ENCODE measurements at places on chromosomes 4 and X.
A peak's percentile ranks its signal among the peaks of the same experiment; 100 is the strongest.

DNA sequence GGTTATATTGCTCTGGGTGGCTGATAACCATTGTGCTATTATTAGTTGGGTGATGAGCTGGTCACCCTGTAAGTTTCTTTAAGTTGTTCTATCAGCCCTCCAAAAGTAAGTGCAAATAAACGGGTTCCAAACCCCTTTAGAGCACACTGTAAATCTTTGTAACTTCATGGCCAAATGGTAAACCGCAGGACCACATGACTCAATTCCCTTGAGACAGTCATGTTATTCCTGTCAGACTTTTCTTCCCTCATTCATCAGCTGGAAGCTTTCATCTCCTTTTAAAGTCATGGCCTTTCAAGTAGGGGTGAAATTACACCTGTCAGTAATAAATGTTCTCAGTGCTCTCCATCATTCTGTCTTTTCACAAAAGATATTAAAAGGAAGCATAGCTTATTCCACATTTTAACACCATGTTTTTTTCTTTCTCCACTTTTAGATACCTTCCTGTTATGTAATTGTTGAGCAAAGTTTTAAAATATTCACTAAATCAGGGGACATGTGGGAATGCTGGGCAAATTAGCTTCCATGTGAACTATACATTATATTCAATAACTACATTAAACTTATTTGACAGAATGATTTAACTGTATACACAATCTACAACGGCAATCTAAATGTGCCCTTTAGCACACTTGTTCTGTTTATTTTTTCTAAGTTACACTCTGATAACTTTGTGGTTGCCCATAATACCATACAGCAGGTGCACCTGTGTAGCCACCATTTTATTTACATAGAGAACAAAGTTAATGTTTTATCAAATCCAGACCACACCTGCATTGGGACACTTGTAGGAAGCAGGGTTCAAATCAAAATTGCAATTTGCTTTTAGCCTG lies 275.5 kb downstream of the CFAP299 start:
- DNase-seq = peak; percentile 49

DNA sequence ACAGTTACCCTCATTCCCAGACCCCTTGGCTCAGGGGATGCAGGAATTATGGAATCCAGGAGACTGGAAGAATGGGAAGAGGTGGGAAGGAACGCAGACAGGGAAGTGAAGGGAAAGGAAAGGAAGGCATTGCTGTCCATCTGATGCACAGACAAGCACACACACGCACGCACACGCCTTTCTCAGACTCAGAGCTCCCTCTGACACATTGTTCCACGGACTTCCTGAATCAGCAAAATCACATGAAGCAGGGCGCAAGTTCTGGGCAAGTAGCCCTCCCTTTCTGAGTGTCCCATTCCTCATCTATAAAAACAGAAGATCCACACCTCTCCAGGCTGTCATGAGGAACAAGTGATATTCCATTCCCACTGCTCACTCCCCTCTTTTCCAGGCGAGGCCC lies 13.2 kb downstream of the IQSEC2 start:
- no peak for DNase-seq

DNA sequence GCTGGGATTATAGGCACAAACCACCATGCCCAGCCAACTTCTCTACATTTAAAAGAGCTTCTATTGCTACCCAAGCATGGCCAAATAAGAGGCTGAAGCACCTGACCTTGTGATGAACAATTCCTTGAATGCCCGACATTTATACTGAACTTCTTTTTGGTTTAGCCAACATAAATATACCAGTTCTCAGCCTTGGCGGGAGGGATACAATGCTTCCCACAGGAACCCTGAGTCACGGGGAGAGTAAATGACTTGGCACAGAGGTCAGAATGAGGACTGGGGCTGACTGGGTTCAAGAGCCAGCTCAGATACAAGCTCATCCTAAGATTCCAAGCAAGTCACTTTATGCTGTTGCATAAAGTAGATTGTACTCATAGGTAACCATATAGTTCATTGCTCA lies 6.1 kb downstream of the HOPX start:
- no peak for DNase-seq

GRCh38 chr4:28868841-28869240 lies 1851.3 kb upstream of the PCDH7 start:
- no peak for DNase-seq

GRCh38 chrX:40580537-40581335 lies at the start of gene ATP6AP2:
Gene ATP6AP2 (plus strand): TSS chrX:40580970. CDS start chrX:40581066, 96 bp downstream.
- DNase-seq = peak; percentile 96

DNA sequence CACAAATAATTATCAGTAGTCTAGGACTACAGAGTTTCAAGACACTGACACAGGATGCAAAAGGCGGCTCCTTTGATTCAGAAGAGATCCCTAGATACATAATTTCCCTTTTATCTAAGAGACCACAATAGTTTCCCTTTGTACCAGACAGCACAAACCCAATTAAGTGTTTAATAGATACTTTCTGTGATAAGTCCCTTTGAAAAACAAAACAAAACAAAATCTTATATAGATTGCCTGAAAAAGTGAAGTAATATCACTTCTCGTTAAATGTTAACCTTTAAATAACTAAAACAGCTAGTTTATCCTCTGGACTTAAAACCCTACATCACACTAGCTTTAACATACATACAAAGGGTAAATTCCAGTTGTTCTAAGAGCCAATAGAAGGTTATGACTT lies 49.9 kb downstream of the APBB2 start:
- no peak for DNase-seq

DNA sequence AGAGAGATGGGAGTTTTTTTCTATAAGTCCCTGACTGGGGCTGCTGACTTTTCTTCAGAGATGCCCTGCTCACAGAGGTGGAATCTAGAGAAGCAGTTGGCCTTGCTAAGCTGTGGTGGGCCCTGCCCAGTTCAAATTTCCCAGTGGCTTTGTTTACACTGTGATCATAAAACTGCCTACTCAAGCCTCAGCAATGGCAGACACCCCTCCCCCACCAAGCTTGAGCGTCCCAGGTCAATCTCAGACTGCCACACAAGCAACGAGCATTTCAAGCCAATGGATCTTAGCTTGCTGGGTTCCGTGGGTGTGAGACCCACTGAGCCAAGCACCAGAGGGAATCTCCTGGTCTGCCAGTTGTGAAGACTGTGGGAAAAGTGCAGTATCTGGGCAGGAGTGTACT lies 199.8 kb upstream of the WDFY3 start:
- no peak for DNase-seq

DNA sequence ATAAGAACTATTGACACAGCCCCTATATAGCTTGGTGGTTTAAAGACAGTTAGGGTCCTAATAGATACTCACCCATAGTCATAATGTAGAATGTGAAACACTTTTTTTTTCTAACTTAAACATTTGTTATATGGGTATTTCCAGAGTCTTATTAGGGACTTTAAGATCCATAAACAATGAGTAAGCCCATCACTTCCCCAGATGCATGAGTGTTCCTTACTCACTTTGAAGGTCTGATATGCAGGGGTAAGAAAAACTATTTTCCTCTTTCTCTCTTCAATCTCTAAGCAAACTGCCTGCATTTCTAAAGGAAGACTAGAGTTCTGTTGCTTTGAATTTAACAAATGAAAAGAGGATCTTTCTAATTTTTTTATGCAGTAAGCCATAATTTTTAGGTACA lies 443.6 kb upstream of the PITX2 start:
- DNase-seq = no peak

- DNase-seq = no peak
Measured at GRCh38 chrX:154294791-154295574, at the start of gene TEX28. Gene TEX28 (minus strand): TSS chrX:154295124. CDS start chrX:154292117, 3,007 bp downstream.

GRCh38 chr4:143341186-143341755 lies 4.6 kb downstream of the GAB1 start:
- no peak for DNase-seq

DNA sequence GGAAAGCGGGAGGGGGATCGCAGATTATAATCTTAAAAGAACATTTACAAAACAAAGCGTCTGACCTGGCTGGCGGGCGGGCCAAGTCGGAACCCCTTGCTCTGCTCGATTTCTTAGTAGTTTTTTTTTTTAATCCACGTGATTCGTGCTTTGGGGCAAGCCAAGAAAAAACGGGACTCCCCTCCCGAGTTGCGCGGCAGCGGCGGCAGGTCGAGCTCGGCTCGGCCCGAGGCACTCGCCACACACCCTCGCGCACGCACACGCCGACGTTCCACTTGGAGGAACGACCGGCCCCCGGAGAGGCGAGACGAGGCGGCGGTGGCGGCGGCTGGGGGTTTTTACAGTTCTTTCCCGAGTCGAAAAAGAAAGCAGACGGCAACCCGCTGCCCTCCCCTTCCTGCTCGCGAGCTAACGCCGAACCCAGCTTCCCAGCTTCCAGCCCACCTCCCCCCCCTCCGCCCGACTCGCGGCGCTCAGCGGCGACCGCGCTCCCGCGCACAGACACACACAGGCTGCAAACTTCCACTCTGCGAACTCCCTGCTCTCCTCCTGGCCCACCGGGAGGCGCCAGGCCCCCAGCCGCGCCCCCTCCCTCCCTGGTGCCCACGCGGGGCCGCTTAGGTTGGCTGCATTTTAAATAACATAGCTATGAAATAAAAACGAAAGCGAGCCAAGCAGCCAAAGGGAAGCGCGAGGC lies 1.2 kb downstream of the BCOR start:
- peak; percentile 49 for DNase-seq

GRCh38 chr4:73991742-73992000 lies 3.7 kb upstream of the PPBP start:
- no peak for DNase-seq

DNA sequence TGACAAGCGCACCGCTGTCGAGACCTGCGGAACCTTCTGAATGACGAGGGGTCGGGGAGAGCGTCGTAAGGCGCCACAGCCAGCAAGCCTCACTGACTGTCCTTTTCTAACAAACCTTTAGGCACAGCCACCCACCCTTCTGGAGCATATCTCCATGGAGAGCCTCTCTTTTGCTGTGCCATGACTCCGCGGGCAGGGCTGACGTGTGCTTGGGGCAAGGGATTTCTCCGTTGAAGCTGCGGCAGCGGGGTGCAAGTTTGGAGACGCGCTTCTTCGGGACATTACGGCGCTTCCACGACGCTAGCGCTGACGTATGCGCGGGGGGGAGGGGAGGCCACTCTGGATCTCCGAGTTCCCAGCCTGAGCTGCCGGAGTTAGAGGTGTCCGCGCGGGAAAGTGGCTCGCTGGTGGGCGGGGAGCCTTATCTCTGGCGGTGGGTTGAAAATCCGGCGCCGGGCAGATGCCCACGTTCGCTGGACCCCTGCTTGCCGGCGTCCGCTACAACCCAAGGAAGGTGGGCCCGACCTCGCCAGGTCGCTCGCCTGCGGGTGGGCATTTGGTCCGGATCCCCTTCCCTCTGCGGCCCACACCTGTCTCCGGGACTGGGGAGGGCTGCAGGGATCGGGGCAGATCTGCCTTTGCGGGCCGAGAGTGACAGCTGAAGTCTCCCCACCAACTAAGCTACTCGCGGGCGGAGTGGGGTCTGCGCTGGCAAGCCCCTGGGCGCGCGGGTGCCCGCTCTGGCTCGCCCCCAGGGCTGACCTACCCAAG lies 543 bp upstream of the SLC10A7 start:
- peak; percentile 93 for DNase-seq

DNA sequence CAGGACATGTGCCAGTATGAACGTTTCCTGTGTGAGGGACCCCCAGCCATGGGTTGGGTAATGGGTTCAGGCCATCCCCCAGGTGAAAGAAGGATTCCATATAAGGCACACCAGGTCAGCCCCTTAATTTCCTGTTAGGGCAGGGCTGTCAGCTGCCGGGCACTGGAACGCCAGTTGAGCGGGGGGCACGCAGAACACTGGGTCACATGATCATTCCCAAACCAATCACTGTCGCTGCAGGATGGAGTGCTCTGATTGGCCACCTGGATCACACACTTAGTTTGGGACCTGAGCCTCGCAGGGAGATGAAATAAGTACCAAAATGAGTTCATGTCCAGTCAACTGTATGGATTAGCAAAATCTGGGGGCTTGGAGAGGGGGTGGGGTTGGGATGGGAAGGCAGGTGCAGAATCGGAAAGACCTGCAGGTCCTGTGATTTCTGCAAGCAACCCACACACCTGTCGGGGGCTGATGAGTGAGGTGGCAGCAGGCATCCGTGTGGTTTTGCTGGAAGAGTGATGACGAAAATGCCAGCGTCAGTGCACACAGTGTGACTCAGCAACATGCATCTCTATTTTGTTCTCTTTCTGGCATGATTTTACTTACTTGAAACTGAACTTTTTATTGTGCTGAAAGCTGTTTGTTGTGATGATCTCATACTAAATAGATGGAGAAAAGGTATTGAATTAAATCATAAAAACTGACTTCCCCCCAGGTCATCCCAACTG lies 32.2 kb downstream of the RNF212 start:
- no peak for DNase-seq

GRCh38 chr4:112279025-112279881 lies 6.5 kb downstream of the TIFA start:
- DNase-seq = peak; percentile 46

DNA sequence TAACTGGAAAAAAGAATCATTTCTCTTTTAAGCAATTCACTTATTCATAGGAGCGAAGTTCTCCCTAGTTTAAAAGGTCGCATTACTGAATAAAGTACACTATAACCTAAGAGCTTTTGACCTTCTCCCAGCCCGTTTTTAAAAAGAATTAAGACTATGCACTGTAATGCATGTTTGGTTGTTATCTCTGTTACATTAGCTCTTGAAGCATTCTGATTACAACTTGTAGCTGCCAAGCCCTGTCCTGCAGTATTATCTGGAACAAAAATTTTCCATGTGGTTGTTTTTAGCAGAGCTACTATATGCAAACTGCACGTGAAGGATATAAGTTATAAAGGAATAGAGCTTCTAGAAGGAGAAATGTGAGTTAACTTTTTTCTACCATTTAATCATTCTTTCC lies 8.1 kb downstream of the GAB1 start:
- DNase-seq = peak; percentile 85

DNA sequence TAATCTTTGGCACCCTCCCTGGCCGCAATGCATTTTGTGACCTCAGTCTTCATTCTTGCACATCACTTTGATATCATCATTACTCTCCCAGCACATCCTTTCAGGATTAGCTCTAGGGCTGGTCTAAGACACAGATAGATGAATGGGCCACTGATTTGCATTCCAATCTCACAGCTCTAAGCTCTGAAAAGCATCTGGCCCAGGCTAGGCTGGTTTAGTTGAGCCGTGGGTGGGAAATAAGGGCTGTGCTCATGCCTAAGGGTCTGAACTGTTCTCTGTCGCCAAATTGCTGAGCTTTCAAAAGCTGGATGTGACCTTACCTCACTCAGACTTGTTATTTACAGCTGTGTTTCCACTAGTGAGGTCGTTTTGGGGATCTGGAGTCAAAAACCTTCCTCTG lies 30.0 kb upstream of the SLC9A7 start:
- DNase-seq = no peak

DNA sequence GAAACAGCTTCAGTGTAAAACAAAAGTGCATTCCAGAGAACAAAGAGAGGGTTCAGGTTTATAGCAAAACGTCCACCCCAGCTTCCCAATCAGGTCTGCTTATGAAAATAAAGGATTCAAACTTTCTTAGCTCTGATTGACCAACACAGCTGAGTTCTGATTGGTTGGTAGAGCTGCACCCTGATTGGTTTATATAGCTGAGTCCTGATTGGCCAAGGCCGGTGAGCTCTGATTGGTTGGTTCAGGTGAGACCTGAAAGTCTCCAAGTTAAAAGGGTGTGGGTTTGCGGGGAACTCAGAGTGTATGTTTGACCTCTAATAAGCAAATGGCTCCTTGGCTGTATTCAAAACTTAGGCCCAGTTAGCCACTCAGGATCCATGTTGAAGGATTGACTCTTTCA lies 20.9 kb downstream of the CLRN2 start:
- no peak for DNase-seq
